ENCODE measurements at places on chromosomes 11 and 22. TPM values are rescaled to one million over a fixed set of nuclear protein-coding genes. Genes with fewer than 3 reads are reported as not detected.

PKDREJ gene
- 0.09 TPM for total RNA-seq

OR52I1 gene
- total RNA-seq, result not detected

CACNA1I gene
- total RNA-seq, result not detected

GRCh38 chr11:16603890-16604793 lies 134.3 kb upstream of the C11orf58 start:
- peak; percentile 88 for DNase-seq

DNA sequence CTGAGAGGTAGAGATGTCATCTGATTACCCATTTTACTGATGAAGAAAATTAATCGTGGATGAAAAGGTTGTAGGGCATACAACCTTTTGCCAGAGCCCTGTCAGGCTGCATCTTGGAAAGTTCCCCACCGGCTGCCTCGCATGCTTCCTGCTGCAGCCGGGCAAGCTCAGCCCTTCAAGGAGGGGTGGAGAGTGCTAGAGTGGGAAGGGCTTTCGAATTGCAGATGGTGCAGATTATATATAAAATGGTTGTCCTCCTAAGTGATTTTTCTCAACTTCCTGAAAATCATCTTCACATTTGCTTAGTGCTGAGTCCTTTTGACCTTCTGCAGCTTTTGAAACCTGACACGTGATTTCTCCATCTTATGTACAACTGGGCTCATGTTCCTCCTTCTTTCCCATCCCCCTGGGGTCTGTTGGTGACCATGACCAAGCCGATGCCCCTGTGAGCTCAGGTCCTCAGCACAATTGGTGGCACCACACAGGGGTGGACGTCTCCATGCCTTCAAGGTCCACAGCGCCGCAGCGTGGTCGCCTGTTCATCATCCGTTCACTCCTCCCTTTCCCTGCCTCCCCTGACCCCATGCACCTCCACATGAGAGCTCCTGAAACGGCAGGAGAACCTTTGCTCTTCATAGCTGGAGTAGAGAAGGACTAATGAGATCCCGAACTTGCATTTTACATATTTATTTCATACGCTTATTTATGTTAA lies 47.6 kb upstream of the MYO18B start:
- no peak for DNase-seq

- DNase-seq, result no peak
Observed at GRCh38 chr11:1847006-1847735, 5.7 kb upstream of the LSP1 start.

- no peak for DNase-seq
Observed at GRCh38 chr22:43827926-43828724, 16.0 kb upstream of the EFCAB6 start.

- DNase-seq, result no peak
Observed at GRCh38 chr11:20368438-20368837, 4.9 kb downstream of the HTATIP2 start.
